GM10248 (cell line): ENCODE measurements at places on chromosomes 4 and X.

- DNase-seq: no peak
These were observed 181.9 kb upstream of the PPARGC1A start for GRCh38 chr4:24071612-24072372.

DNA sequence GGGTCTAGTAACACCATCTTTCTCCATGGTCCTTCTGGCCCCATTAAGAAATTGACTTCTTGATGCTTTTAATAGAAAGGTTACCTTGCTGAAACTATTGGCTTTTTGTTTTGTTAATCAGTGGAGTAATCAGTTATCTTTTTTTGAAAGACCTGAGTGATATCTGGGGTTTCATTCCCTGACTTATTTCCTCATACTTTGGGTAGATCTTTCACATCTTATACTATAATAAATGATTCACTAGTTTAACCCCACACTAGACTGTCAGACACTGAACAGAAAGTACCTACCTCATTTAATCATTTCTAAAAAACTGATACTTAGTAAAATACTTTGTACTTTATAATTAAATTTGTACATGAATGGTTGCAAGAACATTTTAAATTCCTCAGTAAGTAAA is 1021.1 kb downstream of the STIM2 start:
- DNase-seq: no peak

DNA sequence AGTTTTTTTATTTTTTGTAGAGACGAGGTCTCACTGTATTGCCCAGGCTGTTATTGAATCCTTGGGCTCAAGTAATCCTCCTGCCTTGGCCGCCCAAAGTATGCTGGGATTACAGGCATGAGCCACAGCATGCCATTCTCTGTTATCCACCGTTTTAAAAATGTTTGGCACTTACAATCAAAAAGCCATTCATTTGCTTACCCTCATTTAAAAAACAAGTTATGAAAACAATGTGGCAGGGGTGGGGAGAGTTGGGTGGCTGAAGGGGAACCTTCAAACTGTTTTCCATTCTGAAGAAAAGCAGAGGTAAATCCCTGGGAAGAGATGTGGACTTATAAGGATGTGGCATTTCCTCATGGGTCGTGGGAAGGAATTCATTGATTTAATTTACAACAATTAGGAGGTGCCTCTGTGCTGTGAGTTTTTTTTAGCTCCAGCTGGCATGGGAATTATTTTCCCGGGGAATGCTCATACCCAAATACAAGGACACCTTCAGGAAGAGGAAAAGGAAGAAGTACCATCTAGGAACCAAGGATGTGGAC is 103.5 kb downstream of the MID1 start:
- DNase-seq: no peak

GRCh38 chr4:152577708-152578396 is 42.0 kb upstream of the FBXW7 start:
- no peak for DNase-seq

DNA sequence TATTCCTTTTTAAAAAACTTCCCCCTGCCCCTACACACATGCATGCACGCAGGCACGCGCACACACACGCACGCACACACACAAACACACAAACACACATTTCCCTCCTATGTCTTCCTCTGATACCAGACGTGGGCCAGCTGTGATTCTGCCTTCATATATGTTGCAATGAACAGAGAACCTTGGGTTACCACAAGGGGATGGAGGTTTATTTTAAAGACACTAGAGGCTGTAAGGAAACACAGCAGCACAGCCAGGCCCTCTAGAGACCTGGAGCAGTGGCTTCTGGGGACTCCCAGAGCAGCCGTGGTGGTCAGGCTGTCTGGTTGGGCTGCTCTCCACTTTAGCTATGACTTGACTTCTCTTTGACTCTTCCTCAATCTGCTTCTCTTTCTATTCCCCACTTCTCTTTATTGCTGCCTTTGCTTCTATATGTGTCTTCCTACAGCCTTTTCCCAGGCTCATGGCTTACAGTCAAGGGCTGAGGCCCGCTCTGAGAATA is 3.2 kb upstream of the TLR10 start:
- peak; percentile 65 for DNase-seq

GRCh38 chr4:139800082-139800481 is 134.5 kb downstream of the MGST2 start:
- DNase-seq: no peak

DNA sequence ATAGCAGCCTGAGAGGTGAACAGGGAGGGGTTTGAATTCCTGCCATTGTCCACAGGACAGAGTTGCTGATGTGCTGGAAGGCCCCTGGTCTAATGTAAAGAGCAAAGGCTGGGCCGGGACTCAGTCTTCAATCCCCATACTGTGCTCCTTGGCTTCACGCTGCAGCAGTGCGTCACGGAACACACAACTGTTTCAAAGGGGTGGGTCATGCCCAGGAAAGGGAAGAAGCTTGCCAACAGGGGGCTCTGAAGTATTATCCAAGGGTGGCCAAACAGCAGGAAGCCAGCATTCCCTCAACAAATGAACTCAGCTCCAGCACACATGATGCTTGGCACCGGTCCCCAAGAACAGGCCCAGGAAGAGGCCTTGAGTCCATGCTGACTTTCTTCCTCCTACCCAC is 122.5 kb downstream of the NFKB1 start:
- no peak for DNase-seq

DNA sequence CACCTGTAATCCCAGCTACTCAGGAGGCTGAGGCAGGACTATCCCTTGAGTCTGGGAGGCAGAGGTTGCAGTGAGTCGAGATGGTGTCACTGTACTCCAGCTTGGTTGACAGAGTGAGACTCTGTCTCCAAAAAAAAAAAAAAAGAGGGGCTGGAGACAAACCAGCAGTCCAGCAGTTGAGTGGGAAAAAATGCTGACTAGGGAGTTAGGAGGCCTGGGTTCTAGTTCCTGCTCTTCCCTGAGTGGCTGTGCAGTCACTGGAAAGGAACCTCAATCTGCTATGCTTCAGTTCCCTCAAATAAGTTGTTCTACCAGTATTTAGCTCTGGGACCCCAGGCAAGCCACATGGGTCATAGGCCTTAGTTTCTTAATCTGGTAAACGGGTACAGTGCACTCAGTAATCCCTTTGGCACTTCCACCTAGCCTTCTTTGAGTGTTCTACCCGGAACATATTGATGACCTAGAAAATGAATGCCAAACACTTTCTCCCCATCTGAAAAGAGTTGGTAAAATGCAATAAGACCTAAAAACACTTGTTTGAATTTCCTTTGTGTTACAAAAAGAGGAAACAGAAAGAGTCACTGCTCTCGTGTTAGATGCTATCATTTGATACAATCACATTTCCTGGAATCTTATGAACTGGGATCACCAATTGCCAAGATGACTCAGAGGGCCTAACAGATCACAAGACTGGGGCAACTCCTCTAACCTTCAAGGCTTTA is 99.3 kb upstream of the EGFL6 start:
- no peak for DNase-seq

DNA sequence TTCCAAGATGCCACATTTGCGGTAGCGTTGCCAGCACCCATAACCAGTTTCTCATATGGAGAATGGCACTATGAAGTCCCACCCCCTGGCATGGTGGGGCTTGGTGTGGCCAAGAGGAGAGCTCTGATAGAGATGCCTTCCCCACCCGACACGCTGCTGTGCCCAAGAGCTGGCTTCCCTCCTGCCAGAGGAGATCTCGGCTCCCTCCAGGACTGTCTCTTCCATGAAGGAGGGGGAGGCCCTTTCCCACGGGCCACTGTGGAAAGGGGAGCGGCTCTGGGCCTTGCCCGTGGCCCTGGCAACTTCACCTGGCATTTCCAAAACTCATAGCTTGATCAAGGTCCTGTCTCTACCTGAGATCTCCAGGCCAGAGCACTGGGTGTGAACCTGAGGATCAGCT is 217.3 kb upstream of the PSAPL1 start:
- no peak for DNase-seq

DNA sequence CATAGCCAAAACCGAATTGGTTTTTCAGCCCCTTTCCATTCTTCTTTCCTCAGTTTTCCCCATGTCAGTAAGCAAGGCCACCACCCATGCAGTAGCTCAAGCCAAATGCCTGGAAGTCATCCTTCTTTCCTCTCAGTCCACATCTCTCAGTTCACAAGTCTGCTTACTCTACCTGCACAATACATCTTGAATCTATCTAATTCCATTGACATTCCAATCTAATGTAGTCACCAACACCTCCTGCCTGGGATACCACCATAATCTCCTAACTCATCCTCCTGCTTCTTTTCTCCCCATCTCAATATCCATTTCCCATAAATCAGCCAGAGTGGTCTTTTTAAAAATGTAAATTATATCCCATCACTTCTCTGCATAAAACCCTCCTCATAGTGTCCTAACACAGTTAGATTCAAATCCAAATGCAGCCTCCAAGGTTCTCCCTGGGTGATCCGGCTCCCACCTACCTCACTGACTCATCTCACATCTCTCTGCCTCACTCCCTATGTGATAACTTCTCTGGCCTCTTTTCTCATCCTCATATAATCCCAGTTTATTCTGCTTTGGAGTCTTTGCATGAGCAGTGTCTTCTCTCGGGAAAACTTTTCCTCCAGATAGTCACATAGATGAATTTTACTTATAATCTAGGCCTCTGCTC is 26.9 kb downstream of the KCNIP4 start:
- DNase-seq: no peak

DNA sequence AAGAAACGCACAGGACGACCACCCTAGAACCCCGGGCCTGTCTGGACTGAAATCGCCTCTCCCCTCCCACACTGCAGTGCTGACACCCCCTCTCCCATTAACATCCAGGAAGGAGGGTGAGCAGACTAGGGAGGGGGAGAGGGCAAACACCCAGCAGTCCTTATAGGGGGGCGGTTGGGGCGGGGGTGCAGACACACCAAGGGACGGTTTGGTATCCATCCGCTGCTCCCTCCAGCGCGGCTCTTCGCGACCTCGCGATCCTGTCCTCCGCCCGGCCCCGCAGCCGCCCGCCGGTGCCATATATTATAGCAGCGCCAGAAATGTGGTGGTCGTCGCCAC is 411 bp upstream of the GPRASP1 start:
- no peak for DNase-seq

- DNase-seq: no peak
These were observed 91.2 kb downstream of the HUWE1 start for GRCh38 chrX:53595266-53595810.

DNA sequence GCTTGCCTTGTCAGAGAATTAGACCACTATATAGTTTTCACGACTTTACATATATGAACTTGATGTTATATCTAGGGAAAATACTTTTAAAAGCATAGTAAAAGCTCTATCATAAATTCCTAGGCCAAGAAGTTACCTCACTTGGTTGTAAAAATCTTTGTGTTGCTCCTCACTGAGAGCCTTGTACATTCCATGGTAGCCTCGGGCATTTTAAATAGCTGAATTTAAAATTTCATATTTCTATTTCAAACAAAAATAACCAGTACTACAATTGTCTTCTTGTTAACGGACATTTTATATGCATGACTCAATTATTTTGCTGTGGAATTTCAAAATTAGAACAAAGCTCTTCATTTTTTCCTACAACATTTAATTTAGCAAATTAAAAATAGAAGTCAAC is 107.6 kb downstream of the MID1 start:
- no peak for DNase-seq

DNA sequence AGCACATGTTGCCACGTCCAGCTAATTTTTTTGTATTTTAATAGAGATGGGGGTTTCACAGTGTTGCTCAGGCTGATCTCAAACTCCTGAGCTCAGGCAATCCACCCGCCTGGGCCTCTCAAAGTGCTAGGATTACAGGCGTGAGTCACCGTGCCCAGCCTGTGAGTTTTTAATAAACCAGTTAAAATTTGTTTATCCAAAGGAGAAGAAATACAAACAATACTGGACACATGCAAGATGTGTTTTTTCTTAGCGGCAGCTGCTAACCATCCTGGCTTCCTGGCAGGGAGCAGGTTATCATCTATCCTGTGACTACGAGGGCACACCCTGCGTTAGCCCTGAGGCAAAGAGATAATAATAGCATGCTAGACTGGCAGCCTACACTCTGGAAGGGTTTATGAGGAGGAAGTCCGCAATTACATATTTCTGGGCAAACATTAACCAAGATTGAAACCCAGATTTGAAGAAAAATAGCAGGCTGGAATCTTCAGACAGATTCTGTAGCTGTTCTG is 191.4 kb downstream of the SPRY1 start:
- no peak for DNase-seq

GRCh38 chr4:124277691-124278090 is 434.8 kb downstream of the ANKRD50 start:
- no peak for DNase-seq

GRCh38 chr4:54440394-54441136 is 211.5 kb downstream of the PDGFRA start:
- peak; percentile 24 for DNase-seq

DNA sequence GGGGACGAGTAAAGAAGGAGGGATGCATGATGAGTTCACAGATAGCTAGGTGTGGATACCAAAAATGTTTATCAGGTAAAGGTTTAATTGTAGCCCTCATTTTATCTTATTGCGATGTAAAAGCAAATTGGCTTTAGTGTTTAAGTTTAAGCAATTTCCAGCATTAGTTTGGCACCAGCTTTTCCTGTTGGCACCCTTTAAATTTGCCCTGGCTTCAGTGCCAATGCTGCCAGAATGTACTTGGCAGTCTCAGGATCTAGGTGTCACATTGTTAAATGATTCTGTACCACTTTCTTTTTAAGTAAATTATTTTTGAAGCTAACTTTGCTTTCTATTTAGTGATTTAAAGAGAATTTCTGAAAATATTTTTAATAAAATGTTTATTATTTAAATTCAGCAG is 681.8 kb downstream of the PCDH18 start:
- DNase-seq: no peak

DNA sequence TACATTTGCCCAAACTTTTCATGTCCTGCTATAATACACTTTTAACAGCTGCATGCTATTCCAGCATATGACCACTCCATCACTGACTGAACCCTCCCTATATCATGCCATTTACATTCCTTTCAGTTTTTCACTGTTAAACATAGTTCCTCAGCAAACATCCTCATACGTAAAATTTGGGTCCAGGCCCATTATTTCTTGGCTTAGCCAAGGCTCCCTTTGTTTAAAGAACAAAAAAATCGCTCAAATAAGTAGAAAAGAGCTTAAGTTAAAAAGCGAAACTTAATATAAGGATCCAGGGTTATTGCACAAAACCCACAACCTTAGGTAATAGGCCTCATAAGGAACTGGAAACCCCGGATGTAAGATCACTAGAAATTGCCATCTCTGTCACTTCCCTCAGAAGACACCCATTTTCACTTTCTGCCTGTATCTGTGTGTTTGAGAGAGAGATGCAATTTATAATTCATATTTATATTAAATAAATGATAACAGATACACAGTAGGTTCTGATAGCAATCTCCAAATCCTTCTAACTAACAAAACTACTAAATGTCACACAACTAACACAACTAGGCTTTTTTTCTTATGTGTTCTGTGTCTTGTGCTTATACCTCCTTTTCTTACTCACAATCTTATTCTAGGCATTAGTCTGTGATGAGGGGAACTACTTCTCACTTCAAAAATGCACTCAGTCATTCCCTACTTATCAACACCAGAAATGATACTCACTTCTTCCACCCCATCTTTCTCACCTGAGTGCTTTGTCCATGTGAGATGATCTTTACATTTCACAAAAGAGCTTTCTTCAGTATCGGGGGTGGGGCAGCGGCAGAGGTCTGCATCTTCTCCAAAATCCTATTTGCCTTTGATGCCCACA is 59.9 kb upstream of the FAM241A start:
- no peak for DNase-seq
